Stromal cell of bone marrow (primary cell): ENCODE measurements at places on chromosomes 1 and 21.

DNA sequence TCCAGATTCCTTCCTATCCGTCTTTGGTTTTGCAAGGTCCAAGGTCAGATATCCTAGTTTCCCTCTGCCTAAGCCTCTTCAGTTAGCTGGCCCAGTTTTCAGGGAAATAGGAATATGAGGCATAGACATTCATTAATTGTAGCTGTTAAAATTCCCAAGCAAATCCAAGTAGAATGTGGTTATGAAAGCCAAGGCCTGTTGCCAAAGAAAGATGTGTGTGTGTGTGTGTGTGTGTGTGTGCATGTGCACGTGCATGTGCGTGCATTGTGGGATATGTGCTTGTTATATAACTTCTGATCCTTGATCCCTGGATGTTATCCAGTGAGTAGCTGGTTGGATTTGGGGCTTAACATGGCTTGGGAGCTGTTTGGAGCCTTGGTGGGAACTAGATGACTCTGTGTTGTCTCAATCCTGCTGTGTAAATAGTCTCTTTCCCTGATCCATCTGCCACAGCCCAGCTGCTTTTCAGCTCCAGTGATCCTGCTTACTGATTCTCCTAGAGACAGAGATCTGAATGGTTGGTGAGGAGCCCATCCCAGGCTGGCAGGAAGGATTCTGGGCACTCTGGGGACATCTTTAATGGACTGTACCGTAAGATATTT is 70.6 kb upstream of the GCLM start:
- DNase-seq: peak; percentile 91

GRCh38 chr1:232435729-232436128 is 194.2 kb downstream of the SIPA1L2 start:
- no peak for DNase-seq

- no peak for DNase-seq
Measured at GRCh38 chr1:215833941-215834729, 267.0 kb downstream of the KCTD3 start.

DNA sequence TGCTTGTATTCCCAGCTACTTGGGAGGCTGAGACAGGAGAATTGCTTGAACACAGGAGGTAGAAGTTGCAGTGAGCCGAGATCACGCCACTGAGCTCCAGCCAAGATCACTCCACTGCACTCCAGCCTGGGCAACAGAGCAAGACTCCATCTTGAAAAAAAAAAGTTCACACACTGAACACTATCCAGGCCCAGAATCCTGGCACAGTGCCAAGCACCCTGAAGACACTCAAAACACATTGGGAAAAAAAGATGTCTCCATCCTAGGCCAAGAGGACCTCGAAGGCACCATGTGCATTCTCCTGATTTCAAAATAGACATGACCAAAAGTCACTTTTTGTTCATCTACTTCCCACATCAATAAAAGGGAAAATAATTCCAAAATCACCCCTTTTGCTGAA is 38.7 kb downstream of the SLC9A1 start:
- DNase-seq: no peak

- DNase-seq: no peak
Measured at GRCh38 chr1:17212009-17212408, 7.1 kb downstream of the PADI1 start.

DNA sequence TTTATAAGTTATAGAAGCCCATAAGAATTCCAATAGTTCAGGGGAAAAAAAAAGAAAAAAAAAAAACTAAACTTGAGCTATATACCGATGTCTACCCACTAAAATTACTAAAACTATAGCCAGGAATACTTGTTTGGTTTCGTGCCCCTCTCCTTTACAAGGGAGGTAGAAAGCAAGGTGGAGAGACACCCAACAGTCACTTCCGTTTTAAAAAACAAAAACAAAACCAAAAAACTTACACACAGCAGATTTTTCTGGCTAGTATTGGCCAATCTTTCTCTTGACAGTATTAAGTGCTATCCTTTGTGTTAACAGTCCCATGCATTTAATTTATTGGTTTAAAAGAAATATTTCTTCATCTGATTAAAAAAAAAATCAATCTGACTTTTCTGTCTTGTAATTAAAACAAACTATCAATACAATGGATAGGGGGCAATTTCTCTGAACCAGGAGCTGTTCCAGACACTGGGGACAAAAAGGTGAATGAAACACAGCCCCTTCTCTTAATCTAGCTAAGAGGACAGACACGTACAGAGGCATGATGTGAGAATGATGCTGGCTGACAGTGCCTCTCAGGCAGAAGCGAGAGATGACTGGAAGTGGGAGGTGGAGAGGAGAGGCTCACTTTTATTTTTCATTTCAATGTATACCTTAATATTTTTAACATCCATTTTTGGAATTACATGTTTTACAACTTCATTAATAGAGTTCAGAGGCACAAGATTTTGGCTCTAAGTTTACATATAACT is 214.8 kb downstream of the RERE start:
- no peak for DNase-seq

DNA sequence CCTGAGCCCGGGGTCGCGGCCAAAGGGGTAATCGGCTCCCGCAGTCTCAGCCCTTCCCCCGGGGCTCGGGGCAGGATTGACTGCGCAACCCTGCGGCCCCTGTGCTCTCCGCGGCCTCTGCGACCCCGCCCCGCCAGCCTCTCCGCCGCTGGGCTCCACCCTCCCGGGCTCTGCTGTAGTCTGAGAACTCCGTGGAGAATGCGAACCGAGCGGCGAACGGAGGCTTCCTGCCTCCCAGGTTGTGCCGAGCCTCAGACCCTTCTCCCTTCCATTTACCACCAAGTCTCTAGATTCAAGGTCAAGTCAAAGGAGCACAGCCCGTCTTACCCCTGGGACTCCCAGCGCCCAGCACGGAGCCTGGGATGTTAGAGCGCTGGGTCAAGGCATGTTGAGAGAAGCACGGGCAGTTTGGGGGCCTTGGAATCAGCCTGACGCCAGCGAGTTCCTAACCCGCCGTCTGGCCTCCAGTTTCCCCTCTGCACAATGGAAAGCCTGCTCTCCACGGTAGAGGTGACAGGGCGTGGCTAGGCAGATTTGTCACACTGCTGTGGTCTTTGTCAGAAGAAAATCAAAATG is 3.0 kb downstream of the ATP2B4 start:
- DNase-seq: no peak

DNA sequence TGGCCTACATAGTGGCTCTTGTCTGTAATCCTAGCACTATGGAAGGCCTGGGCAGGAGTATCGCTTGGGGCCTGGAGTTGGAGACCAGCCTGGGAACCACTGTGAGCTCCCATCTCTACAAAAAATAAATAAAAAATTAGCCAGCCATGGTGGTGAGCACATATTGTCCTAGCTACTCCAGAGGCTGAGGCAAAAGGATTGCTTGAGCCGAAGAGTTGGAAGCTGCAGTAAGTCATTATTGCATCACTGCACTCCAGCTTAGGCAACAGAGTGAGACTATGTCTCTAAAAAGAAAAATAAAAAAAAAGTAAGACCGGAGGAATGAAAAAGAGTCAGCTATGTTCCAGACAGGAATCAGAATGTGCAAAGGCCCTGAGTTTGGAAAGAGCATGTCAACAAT is 115.3 kb downstream of the CYYR1 start:
- no peak for DNase-seq
